ENCODE measurements at places on chromosomes 12 and 14.

- DNase-seq, result no peak
Measured at GRCh38 chr14:89807892-89808291, 146.6 kb downstream of the EFCAB11 start.

- no peak for DNase-seq
Measured at GRCh38 chr12:53758081-53758729, 6.4 kb upstream of the CISTR start.

- no peak for DNase-seq
Measured at GRCh38 chr12:108582978-108583770, 14.7 kb downstream of the TMEM119 start.

- DNase-seq, result no peak
Measured at GRCh38 chr12:79961411-79961810, 26.5 kb upstream of the PPP1R12A start.

- no peak for DNase-seq
Measured at GRCh38 chr12:11039171-11039570, 8.0 kb upstream of the TAS2R31 start.

DNA sequence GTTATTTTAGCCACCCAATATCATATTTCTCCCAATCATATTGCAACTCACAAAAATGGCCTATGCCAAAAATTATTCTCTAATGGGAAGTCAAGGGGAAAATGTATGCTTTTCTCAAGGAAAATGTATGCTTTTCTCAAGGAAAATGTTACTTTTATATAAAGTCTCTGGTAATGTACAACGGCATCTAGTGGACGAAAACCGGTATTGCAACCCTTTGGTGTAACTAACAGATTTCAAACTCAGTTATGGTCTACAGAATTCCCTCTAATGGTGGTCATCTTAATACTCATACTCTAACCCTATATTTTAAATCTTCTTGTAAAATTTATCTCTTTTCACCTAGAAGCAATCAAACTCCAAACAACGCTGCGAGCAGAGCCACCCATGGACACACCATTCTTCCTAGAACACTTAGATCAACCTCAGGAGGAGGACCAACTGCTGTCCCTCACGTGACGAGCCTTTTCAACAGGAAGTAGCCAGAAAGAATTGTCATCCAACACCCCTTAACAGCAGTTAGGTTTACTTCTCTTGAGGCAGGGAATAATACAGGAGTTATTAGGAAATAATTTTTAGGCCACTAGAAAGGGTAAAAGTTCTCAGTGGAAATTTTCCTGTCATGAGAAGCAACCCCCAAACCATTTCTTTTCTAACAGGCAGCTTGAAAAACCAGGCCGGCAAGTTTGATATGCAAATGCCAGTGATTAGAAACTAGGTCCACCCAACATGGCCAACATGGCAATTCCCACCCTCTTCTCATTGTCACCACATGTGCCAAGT is 20.1 kb downstream of the APOBEC1 start:
- peak; percentile 45 for DNase-seq

- no peak for DNase-seq
Measured at GRCh38 chr12:28144059-28144458, 46.2 kb upstream of the CCDC91 start.

DNA sequence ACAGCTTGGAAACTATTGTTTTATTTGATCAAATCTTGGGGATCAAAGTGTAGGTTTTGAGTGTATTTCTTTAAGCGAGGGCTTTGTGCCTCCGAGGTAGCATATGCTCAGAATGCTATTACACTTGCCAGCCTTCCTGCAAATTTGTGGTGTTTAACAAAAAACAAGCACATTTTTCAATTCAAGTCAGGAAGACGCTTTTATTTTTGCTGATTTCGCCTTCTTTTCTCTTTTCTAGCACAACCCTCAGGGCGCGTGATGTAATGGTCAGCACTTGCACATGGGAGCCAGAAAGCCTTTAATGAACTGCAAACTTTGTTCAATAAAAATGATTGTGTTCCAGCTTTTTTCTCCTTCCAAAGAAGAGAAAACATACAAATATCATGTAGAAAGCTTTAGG is 466.5 kb downstream of the PRKD1 start:
- no peak for DNase-seq

DNA sequence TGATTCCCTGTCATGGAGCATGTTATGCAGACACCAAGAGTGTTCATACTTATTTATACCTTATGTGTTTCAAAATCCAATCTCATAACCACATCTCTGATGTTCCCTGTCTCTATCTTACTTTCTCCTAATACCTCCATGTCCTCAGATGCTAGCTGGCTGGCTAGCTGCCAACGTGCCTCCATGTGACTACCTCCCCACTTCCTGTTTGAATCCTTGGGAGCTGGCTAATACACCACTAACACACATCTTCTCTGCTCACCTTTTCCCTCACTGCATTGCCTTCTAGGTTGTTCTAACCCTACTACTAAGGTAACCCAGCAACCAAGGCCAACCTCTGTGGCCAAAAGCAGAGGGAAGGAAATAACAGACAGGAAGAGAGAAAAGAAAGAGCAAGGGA is 27.3 kb downstream of the TTC5 start:
- DNase-seq, result no peak

DNA sequence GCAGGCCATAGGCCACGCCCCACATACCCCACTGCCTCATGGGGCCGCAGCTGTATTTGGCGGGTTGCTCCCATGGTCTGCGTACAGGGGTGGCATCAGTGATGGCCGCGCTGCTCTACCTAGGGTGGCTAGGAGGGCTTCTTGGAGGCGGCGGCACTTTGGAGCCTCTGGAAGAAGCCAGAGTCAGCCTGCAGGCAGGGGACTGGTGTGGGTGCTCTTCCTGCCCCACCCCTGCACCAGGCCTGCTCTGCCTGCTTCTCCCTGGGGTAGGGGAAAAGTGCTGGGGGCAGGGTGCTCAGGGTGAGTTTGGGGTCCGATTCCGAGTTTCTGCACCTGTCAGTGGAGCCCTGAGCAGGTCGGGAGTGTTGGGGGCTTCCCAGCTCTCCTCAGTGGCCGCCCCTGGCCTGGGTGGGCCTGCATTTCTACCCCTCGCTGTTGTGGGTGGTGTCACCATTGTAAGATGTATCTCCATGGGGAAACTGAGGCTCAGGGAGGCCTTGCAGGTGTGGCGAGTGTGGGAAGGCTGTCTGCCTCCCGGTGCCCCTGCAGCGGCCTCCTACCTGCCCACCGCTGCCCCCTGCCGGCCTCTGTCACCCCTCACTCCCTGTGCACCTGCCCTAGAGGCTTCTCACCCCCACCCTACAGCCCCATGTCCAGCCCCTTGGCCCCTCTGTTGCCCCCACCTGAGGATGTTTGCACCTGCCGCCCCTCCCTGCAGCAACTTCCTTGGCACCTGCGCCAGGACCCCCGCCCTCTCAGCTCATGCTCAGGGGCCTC is 5.5 kb downstream of the CEP170B start:
- DNase-seq, result no peak

- DNase-seq, result no peak
Measured at GRCh38 chr14:37062191-37062803, 110.1 kb downstream of the SLC25A21 start.

- peak; percentile 78 for DNase-seq
Measured at GRCh38 chr14:103500148-103500990, 22.3 kb downstream of the CKB start.

DNA sequence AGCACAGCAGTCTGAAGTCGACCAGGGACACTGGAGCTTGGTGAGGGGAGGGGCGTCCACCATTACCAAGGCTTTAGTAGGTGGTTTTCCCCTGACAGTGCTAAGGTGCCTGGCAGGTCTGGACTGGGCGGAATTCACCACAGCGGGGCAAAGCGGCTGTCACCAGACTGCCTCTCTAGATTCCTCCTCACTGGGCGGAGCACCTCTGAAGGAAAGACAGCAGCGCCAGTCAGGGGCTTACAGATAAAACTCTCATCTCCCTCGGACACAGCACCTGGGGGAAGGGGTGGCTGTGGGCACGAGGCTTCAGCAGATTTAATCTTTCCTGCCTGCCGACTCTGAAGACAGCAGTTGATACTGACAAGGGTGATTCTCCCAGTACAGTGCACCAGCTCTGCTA is 39.1 kb downstream of the DDHD1 start:
- DNase-seq, result no peak

GRCh38 chr12:110475426-110475825 is 6.8 kb downstream of the FAM216A start:
- no peak for DNase-seq

- no peak for DNase-seq
Measured at GRCh38 chr12:75994069-75994740, 37.4 kb downstream of the PHLDA1 start.

DNA sequence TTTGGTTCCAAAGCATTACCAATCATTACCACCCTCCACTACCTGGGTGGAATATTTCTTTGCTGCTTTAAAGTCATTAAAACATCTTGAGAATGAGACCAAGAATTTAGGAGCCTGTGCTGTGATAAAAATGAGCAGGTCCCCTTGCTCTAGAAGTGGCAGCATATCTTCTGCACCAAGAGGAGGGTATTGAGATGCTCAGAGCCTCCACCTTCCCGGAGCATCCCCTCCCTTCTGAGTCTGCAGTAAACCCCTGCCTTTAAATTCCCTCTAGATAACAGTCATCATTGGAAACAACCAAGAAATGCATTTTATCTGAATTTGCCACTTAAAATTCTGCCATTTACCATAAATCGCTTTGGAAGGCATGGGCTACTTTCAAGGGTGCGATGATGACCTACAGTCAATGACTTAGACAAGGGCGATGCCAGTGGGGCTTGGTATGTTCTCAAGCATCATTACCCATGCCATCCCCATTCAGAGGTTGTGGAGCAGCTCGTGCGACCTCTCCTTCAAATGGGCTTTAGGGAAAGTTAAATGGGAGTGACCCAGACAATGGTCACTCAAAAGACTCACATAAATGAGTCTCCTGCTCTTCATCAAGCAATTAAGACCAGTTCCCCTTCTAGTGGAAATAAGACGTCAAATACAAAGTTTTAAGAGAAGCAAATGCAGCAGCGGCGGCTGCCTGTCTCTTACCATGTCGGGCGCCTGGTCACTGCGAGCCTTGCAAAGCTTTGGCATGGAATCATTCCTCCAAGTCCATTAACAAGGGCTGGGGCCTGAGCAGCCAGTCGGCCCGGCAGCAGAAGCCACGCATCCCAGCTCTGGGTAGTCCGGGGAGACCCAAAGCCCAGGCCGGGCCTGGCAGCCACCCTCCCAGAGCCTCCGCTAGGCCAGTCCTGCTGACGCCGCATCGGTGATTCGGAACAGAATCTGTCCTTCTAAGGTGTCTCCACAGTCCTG is 334.5 kb downstream of the TMEM121 start:
- DNase-seq, result no peak

- no peak for DNase-seq
Measured at GRCh38 chr14:74299061-74299545, 3.6 kb downstream of the ABCD4 start.

GRCh38 chr14:103133210-103134140 is 10.2 kb downstream of the TNFAIP2 start:
- DNase-seq, result no peak

- DNase-seq, result no peak
Measured at GRCh38 chr12:52650520-52651081, 1.4 kb downstream of the KRT2 start.

DNA sequence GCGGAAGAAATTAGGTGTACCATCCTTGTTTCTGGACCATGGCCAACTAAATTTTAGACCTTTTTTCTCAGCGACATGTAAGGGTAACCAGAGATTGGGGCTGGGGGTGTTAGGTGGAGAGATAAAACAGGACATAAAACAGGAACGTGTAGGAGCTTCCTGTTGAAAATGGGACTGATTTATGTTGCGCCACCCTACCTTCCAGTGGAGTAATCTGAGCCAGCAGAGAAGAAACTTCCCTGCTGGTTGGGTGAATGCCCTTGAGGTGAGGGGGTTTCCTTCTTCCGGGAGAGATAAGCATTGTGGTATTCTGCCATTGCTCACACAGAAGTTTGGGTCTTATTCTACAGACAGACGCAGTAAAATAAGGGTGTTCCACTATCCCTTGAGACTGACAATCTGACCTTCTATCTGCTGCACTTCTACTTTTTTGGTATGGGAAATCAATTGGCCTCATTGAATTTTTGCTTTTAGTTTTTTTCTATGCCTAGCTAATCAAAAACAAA is 417.6 kb downstream of the PCNX1 start:
- no peak for DNase-seq

GRCh38 chr12:116657921-116658495 is 79.9 kb downstream of the SPRING1 start:
- no peak for DNase-seq

- DNase-seq, result no peak
Measured at GRCh38 chr14:104935026-104935650, 10.5 kb downstream of the PLD4 start.

DNA sequence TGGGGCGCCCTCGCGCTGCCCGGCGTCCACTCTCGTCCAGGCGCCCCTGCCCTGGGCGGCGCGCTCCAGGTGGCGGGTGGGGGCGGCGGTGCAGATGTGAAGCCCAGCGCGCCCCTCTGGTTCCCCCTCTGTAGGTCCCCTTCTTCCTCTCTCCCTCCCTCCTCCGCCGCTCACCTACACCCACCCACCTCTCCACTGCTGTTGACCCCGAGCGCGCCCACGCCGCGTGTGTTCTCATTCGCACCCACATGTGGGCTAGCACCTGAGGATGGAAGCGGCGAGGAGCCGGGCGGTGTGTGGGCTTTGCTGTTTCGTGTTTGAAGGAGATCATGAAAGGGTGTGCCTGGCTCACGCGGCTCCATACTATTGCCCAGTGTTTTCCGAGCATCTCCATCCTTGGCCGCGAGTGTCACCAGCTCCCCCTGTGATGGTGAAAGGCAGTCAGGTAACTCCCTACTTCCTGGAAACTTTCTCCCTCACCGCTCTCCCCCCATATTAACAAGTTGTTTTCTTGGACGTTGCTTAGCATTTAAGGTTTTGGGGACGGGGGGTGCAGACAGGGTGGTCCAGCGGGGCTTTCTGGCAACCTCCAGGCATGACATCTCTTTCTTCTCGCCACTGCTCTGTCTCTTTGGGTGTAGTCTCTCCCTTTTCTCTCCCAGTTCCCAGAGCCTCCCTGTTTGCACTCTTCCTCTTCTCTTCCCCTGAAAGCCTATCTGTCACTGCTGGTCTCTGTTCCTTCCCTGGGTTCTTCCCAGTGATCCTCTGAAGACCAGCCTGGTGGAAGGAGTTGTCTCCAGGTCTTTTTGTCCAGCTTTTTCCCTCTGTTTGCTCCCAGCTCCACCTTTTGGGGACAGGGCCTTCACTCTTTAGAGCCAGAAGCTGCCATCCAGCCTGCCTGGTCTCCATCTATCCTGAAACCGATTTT is 1.6 kb downstream of the CACNA1C start:
- peak; percentile 47 for DNase-seq

DNA sequence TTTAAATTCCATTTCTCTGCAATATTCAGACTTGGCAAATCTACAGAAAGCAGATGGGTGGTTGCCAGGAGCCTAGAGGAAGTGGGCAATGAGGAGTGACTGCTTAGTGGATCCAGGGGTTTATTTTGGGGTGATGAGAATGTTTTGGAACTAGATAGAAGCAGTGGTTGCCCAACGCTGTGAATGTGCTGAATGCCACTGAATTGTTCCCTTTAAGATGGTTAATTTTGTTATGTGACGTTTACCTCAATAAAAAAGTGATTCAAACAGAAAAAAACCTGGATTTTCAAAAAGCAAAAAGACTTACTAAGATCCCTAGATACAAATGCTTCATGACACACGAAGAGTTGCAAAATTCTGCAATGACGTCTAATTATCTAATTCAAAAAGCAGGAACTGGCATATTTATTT is 34.2 kb downstream of the DAO start:
- no peak for DNase-seq

GRCh38 chr14:50068496-50068895 is 47.9 kb downstream of the VCPKMT start:
- DNase-seq, result no peak

- DNase-seq, result no peak
Measured at GRCh38 chr14:38578278-38578681, 322.4 kb upstream of the CLEC14A start.

All from AG08396 (cell line).